ENCODE measurements at places on chromosomes 7 and 10.

- DNase-seq: no peak
Observed at GRCh38 chr7:111729483-111729882, 167.2 kb upstream of the IMMP2L start.

GRCh38 chr10:12238821-12239220 lies 42.8 kb downstream of the CDC123 start:
- DNase-seq: no peak

DNA sequence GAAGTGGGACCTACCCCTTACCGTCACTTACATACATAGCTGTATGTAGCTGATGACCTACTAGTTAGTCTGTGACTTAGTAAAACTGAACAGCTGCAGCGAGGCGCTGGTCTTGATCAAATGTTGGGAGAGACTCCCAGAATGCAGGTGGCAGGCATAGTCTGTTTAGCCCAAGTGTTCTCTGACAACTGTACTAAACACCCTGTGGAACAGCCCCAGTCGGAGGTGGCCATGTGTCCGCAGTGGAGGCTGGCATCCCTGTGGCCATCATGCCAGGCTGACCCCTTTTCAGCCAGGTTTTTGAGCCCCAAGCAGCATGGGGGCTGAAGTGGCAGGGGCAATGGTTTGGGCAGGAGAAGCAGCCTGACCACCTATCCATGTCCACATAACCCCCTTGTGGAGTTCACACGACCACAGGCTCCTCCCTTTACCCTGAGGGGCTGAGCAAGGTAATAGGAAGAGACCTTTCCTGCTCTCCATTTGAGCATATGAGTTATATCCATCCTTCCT lies 7.2 kb downstream of the ADCY1 start:
- DNase-seq: no peak

GRCh38 chr10:28954211-28954610 lies 276.9 kb downstream of the BAMBI start:
- no peak for DNase-seq

GRCh38 chr10:58842860-58843376 lies 330.2 kb downstream of the BICC1 start:
- DNase-seq: no peak

GRCh38 chr7:115066050-115066449 lies 144.2 kb downstream of the MDFIC start:
- DNase-seq: no peak

DNA sequence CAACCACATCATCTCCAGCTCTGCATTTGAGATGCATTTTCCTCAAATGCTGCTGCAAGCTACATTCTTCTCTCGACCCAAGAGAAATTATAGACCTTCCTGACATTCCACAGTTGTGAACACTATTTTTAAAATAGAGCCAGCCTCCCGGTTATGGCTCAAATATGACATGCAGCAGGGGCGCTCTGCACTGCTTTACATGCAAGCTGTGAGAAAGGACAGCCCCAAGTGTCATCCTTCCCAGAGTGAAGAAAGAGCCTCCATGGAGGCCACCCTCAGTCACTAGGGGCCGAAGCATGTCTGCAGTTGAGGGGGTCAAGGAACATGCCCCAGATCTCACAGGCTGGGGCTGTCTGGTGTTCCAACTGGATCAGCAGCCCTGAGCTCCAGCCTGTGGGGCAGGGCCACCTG lies 63.9 kb upstream of the CHST15 start:
- no peak for DNase-seq
